ENCODE measurements at places on chromosomes 12 and 14. TPM values are rescaled to one million over a fixed set of nuclear protein-coding genes. Genes with fewer than 3 reads are reported as not detected.

LRR1 gene
- total RNA-seq: 16.2 TPM

RAD51AP1 gene
- total RNA-seq: 2.2 TPM

ACVRL1 gene
- 11.5 TPM for total RNA-seq

PTPN6 gene
- 0.36 TPM for total RNA-seq

TTC6 gene
- under 0.01 TPM for total RNA-seq

SERPINA10 gene
- not detected for total RNA-seq

RASAL1 gene
- total RNA-seq: not detected

KERA gene
- total RNA-seq: not detected

ASIC1 gene
- 0.72 TPM for total RNA-seq

KLHL28 gene
- 11.9 TPM for total RNA-seq

P2RX2 gene
- not detected for total RNA-seq

EID3 gene
- total RNA-seq: 14.4 TPM

TMEM52B gene
- not detected for total RNA-seq

KCNMB4 gene
- total RNA-seq: under 0.01 TPM

- H3K36me3 ChIP-seq: no peaks in the 10 kb centered on the region
- H3K27me3 ChIP-seq: no peaks in the 10 kb centered on the region
- H3K4me3 ChIP-seq: no peak overlapping the region
- H3K4me1 ChIP-seq: no peaks in the 10 kb centered on the region
Observed at GRCh38 chr14:98731701-98732100, 540.3 kb downstream of the BCL11B start.

- H3K36me3 ChIP-seq: no peaks in the 10 kb centered on the region
- no peak overlapping the region for H3K4me3 ChIP-seq
- H3K27ac ChIP-seq: no peak overlapping the region
- H3K4me1 ChIP-seq: no peaks in the 10 kb centered on the region
Observed at GRCh38 chr14:41549821-41550607, 56.7 kb upstream of the LRFN5 start.

GRCh38 chr12:49912345-49913255, 8.9 kb upstream of the FAIM2 start:
- no peak overlapping the region for H3K4me3 ChIP-seq
- no peaks in the 10 kb centered on the region for H3K36me3 ChIP-seq
- no peak overlapping the region for H3K27ac ChIP-seq
- H3K4me1 ChIP-seq: no peaks in the 10 kb centered on the region

DNA sequence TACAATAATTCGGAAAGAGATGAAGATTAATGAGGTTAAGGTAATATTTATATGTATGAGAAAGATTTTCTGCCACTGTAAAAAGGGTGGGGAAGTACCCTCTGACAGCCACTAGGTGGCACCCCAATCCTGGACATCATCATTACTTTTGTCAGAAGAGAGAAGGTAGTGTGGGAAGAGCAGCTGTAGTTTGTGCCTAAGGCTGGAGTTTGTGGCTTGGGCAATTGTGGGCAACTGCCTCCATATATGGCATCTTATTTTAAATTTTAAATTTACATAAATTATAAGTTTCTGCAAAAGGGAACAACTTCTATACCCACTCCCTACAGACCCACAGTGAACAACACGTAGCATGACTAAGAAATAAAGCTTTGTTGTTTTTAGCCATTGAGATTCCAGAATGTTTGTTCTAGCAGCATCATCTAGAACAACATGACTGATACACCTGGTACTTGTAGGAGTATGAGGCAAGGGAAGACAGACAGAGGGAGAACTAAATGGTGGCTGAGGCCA, 34.4 kb upstream of the SYCP3 start:
- H3K27me3 ChIP-seq: no peaks in the 10 kb centered on the region
- H3K4me1 ChIP-seq: no peaks in the 10 kb centered on the region
- H3K36me3 ChIP-seq: peaks cover 15% of the 10 kb centered on the region
- DNase-seq: peak; percentile 78

GRCh38 chr12:72074065-72074464, 135.4 kb downstream of the TPH2 start:
- no peaks in the 10 kb centered on the region for H3K4me1 ChIP-seq
- H3K4me3 ChIP-seq: no peak overlapping the region
- H3K27me3 ChIP-seq: no peaks in the 10 kb centered on the region
- H3K36me3 ChIP-seq: no peaks in the 10 kb centered on the region
- H3K27ac ChIP-seq: no peak overlapping the region
- no peak for DNase-seq

- H3K4me1 ChIP-seq: peaks cover 10% of the 10 kb centered on the region
- no peaks in the 10 kb centered on the region for H3K36me3 ChIP-seq
- H3K27me3 ChIP-seq: no peaks in the 10 kb centered on the region
- no peak for DNase-seq
Observed at GRCh38 chr12:93751864-93752610, 74.9 kb downstream of the CRADD start.

GRCh38 chr12:44157359-44157758, 321.5 kb downstream of the TMEM117 start:
- H3K27ac ChIP-seq: no peak overlapping the region
- no peaks in the 10 kb centered on the region for H3K36me3 ChIP-seq
- no peak for DNase-seq
- no peaks in the 10 kb centered on the region for H3K27me3 ChIP-seq
- H3K4me1 ChIP-seq: no peaks in the 10 kb centered on the region
- H3K4me3 ChIP-seq: no peak overlapping the region

DNA sequence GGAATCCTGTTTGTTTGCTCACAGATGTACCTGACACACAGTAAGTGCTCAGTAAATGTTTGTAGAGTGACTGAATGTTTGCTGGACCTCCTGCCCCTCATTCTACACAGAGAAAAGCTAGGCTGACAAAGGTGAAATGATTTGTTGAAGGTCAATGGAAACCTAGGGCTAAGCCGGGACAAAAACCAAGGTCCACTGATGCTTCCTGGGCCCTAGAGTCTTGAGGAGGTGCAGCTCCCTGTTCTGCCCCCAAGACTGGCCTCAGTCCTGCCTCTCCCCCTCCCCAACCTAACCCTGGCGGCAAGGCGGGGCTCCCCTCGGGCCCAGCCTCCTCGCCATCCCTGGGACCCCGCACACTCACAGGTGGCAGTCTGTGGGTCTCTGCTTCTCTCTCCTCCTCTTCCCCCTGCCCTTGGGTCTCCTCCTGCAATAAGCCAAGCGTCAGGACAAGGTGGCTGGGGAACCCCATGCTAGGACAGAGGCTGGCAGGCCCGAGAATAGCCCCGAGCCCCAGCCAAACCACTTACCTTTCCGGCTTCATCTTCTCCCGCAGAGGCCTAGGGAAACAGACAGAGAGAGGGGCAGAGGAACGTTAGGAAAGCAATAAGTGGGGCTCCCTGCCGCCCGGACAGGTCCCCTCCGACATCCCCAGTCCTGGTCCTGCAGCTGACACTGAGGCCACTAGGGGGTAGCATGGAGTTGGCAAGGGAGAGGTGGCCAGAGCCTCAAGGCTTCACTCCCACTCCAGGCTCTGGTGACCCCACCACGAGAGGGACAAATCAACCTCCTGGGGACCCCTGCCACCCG, 9.3 kb downstream of the PGF start:
- DNase-seq: peak; percentile 98
- H3K36me3 ChIP-seq: peaks cover 2% of the 10 kb centered on the region
- H3K27me3 ChIP-seq: no peaks in the 10 kb centered on the region
- H3K4me3 ChIP-seq: no peak overlapping the region
- H3K27ac ChIP-seq: no peak overlapping the region

GRCh38 chr14:74155287-74155686, 70.5 kb downstream of the LIN52 start:
- H3K36me3 ChIP-seq: no peaks in the 10 kb centered on the region
- H3K4me3 ChIP-seq: no peak overlapping the region
- DNase-seq: no peak

DNA sequence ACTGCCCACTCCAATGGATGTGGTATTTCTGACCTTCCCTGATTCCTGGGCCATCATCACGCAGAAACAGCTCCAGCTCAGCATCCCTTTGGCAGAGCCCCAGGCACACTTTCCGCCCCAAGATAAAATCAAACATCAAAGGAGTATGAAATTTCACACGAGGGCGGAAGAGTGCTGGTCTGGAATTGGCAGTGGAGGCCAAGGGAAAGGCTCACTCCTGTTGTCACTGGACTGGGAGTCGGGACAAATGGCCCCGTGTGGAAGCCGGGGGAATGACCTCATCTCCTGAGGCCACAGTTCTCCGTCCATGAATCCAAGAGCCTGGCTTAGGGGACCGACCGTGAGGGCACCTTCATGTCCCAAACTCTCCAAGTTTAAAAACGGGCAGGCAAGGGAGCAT, 40.9 kb downstream of the FZD10 start:
- DNase-seq: no peak
- no peaks in the 10 kb centered on the region for H3K4me1 ChIP-seq
- no peaks in the 10 kb centered on the region for H3K36me3 ChIP-seq

GRCh38 chr12:14769466-14769968, 33.8 kb downstream of the WBP11 start:
- H3K27me3 ChIP-seq: no peaks in the 10 kb centered on the region
- peak overlapping the region; percentile 89 for H3K4me3 ChIP-seq
- DNase-seq: no peak
- peaks cover 12% of the 10 kb centered on the region for H3K4me1 ChIP-seq
- no peaks in the 10 kb centered on the region for H3K36me3 ChIP-seq
- peak overlapping the region; percentile 89 for H3K27ac ChIP-seq

GRCh38 chr12:1836854-1837421, 16.6 kb downstream of the LRTM2 start:
- no peaks in the 10 kb centered on the region for H3K4me1 ChIP-seq
- no peak overlapping the region for H3K4me3 ChIP-seq
- DNase-seq: peak; percentile 42
- H3K27ac ChIP-seq: no peak overlapping the region

DNA sequence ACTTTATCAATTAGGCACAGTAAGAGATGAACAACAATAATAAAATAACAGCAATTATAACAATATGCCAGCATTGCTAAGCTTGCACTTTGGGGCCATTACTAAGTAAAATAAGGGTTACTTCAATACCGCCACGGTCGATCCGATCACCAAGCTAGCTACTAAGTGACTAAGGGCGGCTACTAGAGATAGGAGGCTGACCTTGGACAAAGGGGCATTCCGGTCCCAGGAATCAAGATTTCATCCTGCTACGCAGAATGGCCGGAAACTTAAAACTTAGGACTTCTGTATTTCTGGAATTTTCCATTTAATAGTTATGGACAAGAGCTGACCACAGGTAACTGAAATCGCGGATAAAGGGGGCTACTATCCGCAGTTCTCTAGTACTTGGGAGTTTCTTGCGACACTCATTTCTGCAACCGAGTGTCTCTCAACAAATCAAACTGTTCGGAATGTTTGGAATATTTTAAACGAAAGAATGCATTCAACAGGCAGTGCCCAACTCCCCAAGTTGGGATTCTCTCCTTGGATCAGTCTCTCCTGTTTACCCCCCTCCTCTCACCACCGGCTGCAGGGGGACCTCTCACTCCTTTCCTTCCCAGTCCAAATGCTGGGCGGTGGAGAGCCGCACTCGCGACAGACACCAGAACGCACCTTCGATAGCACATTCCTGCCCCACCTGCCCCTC, 650 bp downstream of the HEBP1 start:
- H3K4me1 ChIP-seq: peaks cover 34% of the 10 kb centered on the region
- no peaks in the 10 kb centered on the region for H3K36me3 ChIP-seq
- H3K27ac ChIP-seq: peak overlapping the region; percentile 51
- peak; percentile 83 for DNase-seq

GRCh38 chr14:99891900-99892299, 98.7 kb downstream of the EML1 start:
- H3K27me3 ChIP-seq: no peaks in the 10 kb centered on the region
- no peak for DNase-seq
- no peak overlapping the region for H3K4me3 ChIP-seq
- peaks cover under 1% of the 10 kb centered on the region for H3K36me3 ChIP-seq
- no peak overlapping the region for H3K27ac ChIP-seq

DNA sequence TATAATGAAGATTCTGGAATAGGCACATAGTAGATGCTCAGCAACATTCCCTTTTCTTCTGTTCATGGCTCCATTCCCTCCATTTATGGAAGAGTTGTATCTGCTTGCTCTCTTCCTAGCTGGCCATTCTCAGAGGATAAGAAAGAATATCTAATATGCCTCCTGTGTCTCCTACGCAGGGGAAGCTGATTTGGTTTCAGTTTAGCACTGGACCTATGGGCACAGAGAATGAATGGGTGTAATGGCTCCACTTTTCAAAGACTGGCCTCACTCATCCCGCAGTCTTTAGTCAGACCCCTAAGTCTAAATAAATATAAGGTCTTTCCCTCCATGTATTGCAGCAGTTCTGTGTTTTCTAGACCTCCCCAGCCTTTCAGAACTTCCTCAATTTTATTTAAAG, 2.0 kb downstream of the PKP2 start:
- H3K4me3 ChIP-seq: no peak overlapping the region
- H3K27me3 ChIP-seq: peaks cover 11% of the 10 kb centered on the region
- DNase-seq: no peak

DNA sequence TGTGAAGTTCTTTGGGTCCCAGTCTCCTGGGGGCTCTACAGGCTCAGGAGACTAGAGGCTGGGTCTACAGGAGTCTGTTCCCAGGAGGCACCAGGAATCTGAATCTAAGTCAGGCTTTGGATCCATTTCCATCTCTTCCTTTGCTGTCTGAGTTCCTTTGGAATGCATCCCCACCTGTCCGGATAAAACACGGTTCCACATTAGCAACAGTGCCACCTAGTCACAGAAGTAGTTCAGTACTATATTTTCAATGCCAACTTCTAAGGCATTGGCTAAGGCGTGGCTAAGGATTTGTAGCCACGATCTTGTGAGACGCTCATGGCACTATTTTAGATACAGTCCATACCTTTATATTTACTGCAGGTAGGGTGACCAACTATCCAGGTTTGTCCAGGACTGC, 15.1 kb downstream of the ZC2HC1C start:
- H3K27ac ChIP-seq: no peak overlapping the region
- H3K4me1 ChIP-seq: peaks cover 12% of the 10 kb centered on the region
- H3K27me3 ChIP-seq: no peaks in the 10 kb centered on the region

- no peak overlapping the region for H3K4me3 ChIP-seq
- H3K36me3 ChIP-seq: no peaks in the 10 kb centered on the region
- peaks cover 20% of the 10 kb centered on the region for H3K27me3 ChIP-seq
- no peaks in the 10 kb centered on the region for H3K4me1 ChIP-seq
Observed at GRCh38 chr12:94792693-94793092, 142.3 kb upstream of the TMCC3 start.

Data from osteoblast (primary cell).